NCI-H1092 (cell line): ENCODE measurements at places on chromosomes 1 and 21.
A peak's percentile ranks its signal among the peaks of the same experiment; 100 is the strongest.

DNA sequence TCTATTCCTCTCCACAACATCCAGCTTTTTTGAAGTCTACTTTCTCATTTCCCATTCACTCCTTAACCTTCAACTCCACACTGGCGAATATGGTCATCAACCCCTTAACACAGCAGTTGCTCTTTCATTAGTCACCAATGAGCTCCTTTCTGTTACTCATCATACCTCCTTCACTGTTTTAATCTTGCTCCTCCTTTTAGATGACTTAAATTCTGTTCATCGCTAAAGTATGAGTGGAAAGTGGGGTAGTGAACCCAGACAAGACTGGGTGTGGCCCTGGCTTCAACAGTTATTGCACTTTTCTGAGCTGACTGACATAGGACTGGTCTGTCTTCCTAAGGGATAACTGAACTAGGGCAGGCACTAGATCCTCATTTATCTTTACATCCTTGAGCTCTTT, 51.3 kb downstream of the AKT3 start:
- no peak for DNase-seq

- no peak for DNase-seq
Measured at GRCh38 chr21:24395320-24395923, 1211.9 kb downstream of the MRPL39 start.

GRCh38 chr1:222654849-222655248, 37.0 kb downstream of the MIA3 start:
- no peak for DNase-seq

- no peak for DNase-seq
Measured at GRCh38 chr21:43902441-43902840, 37.4 kb downstream of the AGPAT3 start.

- DNase-seq = no peak
Measured at GRCh38 chr1:209797978-209798639, 7.8 kb downstream of the IRF6 start.

GRCh38 chr1:113103048-113103447, 30.1 kb downstream of the LRIG2 start:
- no peak for DNase-seq

GRCh38 chr1:36696261-36696940, 213.7 kb upstream of the CSF3R start:
- DNase-seq = no peak

GRCh38 chr1:42136466-42136865, 16.7 kb upstream of the GUCA2B start:
- no peak for DNase-seq

DNA sequence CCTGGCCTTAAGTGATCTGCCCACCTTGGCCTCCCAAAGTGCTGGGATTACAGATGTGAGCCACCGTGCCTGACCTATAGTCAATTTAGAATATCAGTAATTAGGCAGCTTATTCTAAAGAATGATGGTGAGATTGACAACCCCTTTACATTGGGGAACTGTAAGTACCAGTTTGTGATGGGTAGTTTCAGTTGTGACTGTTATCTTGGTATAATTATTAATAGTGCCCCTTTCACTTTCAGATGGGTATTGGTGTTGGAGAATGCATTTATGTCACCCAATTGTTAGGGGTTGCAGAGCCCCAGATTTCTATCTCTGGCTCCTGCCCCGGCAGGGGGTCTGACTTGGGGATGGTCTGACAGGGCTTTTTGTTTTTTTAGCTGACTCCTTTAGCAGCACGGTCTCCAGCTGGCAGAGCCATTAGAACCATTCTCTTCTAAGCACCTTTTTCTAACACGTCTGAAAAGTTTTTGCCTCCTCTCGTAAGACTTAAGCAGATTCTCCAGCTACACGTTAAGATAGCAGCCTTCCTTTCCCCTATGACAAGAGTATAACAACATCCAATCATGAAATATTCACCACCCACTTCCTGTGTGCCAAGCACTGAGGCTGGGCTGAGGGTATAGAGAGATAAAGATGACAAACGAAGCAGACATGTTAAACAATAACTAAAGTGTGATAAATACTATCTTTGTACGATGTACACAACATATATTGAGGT, 157.8 kb downstream of the SDCCAG8 start:
- DNase-seq = no peak

GRCh38 chr1:47563201-47563600, 125.4 kb downstream of the FOXD2 start:
- DNase-seq = no peak

- DNase-seq = no peak
Measured at GRCh38 chr1:183721041-183721440, 67.9 kb upstream of the APOBEC4 start.

DNA sequence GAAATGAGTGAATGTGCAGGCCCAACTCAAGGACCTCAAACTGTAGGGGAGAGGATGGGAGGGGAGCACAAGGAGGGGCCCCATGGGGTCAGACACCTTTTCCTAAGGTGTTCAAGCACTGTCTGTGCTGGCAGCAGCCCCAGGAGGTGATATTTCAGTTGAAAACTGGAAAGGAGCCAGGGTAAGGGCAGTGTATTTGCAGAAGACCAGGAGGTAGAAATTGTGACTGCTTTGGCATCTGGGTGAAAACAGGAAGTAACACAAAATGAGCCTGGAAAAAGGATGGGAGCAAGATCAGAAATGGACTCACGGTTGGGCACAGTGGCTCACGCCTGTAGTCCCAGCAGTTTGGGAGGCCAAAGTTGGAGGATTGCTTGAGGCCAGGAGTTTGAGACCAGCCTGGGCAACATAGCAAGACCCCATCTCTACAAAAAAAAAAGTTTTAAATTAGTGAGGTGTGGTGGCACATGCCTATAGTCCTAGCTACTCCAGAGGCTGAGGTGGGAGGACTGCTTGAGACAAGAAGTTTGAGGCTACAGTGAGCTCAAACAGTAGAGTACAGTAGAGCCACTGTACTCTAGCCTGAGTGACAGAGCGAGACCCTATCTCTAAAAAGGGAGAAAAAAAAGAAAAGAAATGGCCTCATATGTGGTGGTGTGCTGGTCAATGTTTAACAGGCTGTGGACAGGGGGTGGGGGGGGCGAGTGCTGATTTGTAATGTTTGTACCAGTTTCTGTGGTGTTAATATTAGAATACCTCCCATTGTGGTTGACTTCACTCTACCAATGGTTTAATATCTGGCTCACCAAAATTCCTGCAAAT, 76.2 kb upstream of the ANGPTL1 start:
- DNase-seq = no peak

GRCh38 chr1:71577451-71578131, 496.8 kb upstream of the ZRANB2 start:
- no peak for DNase-seq

DNA sequence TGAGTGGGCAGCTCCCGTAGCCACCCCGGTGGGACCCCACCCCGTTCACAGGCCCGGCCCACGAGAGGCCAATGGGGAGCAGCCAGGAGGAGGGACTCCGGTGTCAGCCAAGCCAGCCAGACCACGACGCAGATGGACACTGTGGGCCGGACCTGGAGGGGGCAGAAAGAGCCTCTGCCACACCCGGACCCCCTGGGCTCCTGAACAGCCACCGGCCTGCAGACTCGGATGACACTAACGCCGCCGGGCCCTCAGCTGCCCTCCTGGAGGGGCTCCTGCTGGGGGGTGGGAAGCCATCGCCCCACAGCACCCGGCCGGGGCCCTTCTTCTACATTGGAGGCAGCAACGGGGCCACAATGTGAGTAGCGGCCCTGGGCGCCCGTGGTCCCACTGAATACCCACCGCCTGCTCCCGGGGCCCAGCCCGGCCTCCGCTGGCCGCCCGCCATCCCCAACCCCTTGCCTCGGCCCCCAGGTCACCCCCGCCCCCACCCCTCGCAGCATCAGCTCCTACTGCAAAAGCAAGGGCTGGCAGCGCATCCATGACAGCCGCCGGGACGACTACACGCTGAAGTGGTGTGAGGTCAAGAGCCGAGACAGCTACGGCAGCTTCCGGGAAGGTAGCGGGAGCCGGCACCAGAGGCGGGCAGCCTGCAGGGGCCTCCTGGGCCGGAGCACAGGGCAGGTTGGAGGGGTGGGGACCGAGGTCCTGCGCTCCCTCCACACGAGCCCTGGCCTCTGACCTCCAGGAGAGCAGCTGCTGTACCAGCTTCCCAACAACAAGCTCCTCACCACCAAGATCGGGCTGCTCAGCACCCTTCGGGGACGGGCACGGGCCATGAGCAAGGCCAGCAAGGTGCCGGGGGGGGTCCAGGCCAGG, 6.5 kb downstream of the TTLL10 start:
- DNase-seq = no peak

- no peak for DNase-seq
Measured at GRCh38 chr1:90044346-90044745, 49.4 kb downstream of the ZNF326 start.

- no peak for DNase-seq
Measured at GRCh38 chr1:11362547-11363021, 89.6 kb downstream of the UBIAD1 start.

DNA sequence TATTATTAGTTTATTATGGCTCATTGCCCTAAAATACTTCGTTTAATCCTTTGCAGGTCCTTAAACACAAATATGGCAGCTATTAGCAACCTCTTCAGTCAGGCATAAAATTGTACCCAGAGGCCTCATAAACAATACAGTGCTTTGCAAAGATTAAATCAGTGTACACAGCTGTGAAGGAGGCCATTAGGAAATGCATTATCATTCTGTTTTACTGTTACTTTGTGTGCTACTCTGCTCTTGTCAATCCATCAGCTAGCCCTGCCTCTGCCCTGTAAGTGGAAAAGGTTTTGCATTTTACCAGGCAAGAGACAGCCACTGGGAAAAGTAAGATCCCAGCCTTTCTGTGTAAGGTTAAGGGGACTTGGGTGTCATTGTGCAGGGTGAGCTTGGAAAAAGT, 415.7 kb upstream of the DAB1 start:
- peak; percentile 51 for DNase-seq

GRCh38 chr21:25535849-25536248, 71.4 kb downstream of the MRPL39 start:
- DNase-seq = no peak

DNA sequence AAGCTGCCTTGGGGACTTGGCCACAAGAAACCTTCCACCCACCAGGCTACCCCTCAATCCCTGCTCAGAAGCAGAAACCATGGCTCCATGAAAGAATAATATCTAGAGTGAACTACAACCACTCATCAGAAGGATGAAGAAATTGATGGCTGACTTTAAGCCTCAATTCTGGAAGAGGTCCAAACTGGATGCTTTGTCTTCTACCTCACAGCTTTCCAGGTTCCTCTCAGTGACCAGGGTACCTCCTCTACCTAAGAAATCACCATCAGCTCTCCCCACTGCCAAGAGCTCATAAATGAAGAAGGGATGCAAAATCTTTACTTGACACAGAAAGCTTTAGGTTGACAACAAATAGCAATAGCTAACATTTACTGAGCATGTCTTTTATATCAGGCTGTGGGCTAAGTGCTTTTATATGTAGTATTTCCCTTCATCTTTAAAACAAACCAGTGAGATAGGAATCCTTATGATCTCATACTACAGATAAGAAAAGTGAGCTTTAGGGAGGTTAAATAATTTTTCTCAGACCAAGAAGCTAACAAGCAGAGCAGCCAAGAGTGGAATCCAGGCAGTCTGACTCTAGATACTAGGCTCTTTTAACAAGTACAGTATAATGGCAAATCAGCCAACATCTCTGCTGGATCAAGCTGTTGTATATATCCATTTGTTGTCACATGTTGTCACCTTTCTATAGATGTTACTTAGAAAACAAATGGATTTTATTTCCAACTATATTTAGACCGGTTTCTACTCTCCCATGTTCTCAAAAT, 243.0 kb upstream of the SGIP1 start:
- no peak for DNase-seq

- DNase-seq = no peak
Measured at GRCh38 chr21:45225741-45226327, 61.9 kb downstream of the POFUT2 start.

DNA sequence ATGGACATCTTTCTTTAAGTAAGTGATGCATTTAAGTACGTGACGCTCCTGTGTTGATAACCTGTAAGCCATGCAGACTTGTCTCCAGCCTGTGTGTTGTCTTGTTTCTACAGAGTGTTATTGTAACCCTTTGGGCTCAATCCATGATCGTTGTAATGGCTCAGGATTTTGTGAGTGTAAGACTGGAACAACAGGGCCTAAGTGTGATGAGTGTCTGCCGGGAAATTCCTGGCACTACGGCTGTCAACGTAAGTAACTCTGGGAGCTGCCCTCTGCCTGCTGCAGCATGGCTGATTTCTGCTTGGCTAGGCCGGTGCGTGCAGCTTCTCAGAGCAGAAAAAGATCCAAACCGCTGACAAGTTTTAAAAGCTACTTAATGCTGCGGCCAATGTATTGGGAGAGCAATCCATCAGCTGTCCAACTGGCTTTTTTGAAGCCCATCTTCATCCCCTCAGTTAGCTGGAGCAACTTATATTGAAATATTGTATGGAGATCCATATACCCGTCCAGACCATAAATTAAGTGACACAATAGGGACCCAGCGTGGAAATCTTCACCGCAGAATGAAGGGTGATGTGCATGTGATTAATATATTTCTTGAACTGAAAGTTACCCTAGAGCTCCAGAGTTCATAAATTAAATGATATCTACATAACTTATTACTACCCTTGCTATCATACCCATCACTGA, 295.9 kb downstream of the NTNG1 start:
- no peak for DNase-seq

GRCh38 chr1:116133696-116134475, 22.7 kb downstream of the MAB21L3 start:
- no peak for DNase-seq

GRCh38 chr1:156458181-156458503, 42.4 kb downstream of the MEF2D start:
- DNase-seq = no peak

- DNase-seq = peak; percentile 50
Measured at GRCh38 chr1:112808861-112809684, 93.9 kb upstream of the PPM1J start.

DNA sequence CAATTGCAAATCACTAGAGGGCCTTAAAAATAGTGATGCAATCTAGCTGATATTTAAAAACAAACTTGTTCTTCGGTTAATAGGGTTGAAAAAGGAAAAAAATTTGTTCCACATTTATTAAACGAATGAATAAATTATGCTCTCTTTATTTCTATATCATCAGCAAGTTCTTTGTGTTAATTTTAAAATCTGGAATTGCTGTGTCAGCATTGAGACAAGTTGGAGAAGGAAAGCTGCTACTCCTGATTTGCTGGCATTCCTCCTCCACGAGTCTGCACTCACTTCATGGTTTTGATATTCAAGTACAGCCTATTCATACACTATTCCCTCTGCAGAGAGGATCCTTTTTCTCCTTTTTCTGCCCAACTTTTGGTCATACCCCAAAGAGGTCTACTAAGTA, 117.6 kb downstream of the MRPL39 start:
- DNase-seq = no peak

DNA sequence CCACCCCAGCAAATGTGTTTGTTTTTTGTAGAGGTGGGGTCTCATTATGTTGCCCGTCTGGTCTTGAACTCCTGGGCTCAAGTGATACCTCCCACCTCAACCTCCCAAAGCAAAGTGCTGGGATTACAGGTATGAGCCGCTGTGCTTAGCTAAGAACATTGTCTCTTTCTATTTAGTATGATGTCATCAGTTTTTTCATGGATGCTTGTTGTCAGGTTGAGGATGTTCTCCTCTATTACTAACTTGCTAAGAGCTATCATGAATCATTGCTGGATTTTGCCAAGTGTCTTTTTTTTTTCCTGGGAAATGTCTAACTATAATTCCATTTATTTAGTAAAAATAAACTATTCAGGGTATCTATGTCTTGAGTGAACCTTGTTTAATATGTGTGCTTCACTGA, 19.0 kb upstream of the MPC2 start:
- no peak for DNase-seq

- no peak for DNase-seq
Measured at GRCh38 chr1:51442198-51442597, 76.9 kb downstream of the EPS15 start.

- peak; percentile 64 for DNase-seq
Measured at GRCh38 chr1:211698161-211699026, 23.0 kb upstream of the NEK2 start.
